Endothelial cell (in vitro differentiated cells): ENCODE measurements at places on chromosomes 16 and 17.

- no peak for DNase-seq
Measured at GRCh38 chr16:4114257-4115208, 1.7 kb downstream of the ADCY9 start.

GRCh38 chr16:70577256-70577698, 53.7 kb downstream of the SF3B3 start:
- DNase-seq, result no peak

DNA sequence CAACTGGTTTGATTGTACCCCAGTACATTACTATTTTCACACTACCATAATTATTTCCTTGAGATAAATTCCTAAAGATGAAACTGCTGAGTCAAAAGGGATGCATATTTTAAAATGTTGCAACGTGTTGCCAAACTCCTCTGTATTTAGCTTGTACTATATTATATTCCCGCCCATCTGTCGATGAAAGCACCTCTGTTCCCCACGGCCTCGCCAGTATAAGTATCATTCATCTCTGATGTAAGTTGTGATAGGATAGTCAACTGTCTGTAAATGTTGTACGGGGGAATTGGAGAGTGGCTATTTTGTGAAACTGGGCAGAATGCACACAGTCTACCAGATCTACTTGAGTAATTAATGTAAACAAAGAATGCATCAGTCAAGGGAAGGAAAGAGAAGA, 47.7 kb upstream of the TNRC6A start:
- DNase-seq, result no peak

DNA sequence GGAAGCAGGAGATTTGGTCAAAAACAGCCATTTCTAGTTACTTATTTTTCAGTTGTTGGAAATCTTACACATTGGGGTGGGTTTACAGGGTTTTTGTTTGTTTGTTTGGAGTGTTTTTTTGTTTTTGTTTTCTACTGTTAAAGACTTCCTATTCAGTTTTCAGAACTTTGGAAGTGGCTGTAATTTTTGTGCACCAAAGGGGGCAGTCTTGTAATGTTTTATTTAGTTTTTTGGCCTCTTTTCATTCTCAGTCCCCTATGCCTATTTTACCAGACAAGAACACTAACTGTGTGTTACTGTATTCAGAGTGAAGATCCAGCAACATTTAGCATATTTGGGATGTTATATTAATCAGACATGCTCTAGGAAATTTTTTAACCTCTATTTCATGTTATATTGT, 20.6 kb downstream of the TPPP3 start:
- no peak for DNase-seq

- no peak for DNase-seq
Measured at GRCh38 chr16:4142268-4142667, 26.0 kb upstream of the ADCY9 start.

- no peak for DNase-seq
Measured at GRCh38 chr16:29151317-29151716, 166.5 kb downstream of the LAT start.

GRCh38 chr17:28896491-28896883, 1.0 kb downstream of the FLOT2 start:
- DNase-seq, result no peak

DNA sequence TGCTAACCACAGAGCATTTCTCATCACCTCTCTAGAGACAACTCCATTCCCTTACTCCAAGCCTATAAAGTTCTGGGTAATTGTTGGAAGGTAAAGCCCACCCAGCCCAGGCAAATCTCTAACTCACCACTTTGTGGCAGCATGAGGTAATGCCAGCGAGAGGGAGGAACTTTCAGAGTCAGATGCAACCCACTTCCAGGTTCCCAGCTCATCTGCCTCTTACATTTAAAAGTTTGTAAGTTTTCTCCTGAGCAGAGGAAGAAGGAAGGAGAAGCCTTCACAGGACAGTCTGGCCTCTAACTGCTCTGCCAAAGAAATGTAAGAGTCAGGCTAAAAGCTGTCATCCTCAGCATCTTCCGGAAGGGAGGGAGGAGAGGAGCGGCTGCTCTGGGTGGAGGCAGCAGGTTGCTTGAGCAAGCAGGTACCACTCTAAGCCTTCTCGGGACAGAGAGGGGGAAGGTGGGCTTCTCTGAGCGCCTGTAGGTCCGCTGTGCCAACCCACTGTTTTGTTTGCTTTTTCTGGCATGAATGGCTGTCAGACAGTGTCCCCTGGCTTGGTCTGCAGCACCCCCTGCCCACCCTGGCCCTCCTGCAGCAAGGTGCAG, 1.0 kb downstream of the ZNF319 start:
- no peak for DNase-seq

- DNase-seq, result no peak
Measured at GRCh38 chr17:82305727-82306300, 11.6 kb downstream of the CD7 start.

- DNase-seq, result no peak
Measured at GRCh38 chr17:51087072-51087757, 33.5 kb downstream of the SPAG9 start.

DNA sequence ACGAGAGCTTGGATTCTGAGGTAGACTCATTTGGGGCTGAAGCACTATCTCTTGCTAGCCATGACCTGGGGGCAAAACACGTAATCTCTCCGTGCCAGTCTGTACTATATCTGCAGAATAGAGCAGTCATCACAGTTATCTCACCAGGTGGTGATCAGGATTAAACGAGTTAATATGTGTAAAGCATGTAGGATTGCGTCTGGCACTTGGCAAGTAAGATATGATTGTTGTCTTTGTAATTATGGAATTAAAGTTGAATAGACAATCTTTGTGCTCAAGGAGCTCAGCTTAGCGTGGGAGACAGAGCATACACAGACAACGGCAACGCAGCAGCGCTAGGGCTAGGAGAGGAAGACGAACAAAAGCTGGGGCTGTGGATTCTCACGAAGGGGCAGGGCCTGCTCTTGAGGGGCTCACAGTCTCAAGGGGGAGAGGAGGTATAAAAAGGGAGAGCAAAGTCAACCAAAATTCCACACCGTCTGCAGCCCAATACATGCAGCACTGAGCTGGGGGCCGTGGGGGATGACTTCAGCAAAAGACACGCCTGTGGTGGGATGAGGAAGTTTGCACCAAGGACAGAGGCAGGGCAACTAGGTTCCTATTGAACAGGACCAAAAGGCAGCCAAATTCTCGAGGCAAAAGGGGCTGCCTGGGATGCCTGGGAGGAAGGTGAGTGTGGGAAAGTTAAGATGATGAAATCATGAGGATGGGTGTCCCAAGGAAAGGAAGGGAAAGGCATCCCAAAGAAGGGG, 68.6 kb downstream of the SDK2 start:
- no peak for DNase-seq

- no peak for DNase-seq
Measured at GRCh38 chr16:70508752-70509151, 14.6 kb downstream of the COG4 start.

GRCh38 chr17:39276113-39276512, 50.4 kb upstream of the STAC2 start:
- DNase-seq, result no peak

- no peak for DNase-seq
Measured at GRCh38 chr16:66511602-66512271, 38.2 kb downstream of the TK2 start.

DNA sequence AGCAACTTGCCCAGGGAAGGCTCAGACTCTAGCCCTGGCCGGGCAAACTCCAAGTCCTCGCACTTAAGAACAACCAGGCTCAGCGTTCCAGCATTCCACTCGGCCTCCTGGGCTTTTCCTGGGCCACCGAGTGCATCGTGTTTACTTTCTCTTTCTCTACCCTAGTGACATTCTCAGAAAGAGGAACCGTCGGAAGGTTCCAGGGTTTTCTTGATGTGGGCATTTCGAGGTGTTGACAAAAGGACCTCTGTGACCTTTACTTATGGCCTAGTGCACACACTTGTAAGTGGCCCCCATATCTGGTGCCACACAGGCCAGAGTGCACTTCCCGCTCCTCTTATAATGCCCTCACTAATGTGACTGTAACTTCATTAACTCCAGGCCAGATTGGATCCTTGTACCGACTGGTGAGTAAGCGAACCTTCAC, 3.1 kb upstream of the BANP start:
- DNase-seq, result no peak

DNA sequence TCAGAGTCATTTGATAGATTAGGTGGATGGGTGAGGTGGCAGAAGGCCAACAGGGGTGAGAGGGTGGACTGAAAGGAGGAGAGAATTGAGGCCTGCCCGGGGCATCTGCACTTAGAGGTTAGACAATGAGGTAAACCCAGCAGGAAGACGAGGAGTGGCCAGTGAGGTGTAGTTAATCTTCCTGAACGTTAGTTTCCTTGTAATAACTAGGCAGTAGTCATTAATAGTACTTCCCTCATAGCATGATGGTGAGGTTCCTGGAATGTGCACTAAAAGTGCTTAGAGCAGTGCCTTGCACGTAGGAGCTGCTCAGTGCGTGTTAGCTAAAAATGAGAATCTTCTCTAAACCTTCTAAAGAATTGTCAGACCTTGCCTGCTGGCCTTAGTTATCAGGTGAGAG, 13.5 kb upstream of the KSR1 start:
- DNase-seq, result no peak

DNA sequence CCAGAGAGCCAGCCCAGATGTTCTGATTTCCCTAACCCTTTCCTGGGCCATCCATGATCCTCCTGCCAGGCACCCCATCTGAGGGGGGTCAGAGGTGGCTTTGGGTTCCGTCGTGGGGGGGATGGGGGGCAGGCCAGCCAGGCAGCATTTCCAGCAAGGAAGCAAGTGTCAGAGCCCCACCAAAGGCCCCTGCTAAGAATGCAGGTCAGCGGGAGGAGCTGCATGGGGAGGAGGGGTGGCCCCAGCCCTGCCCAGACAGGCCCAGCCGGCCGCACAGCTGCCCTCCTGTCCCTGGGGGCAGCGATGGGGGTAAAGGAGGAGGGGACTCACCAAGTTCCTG, 2.3 kb upstream of the SCRN2 start:
- no peak for DNase-seq
